NCI-H446 (cell line): ENCODE measurements at places on chromosomes 12 and 14.

- DNase-seq: no peak
Observed at GRCh38 chr12:55929306-55929791, 1.6 kb upstream of the DGKA start.

- DNase-seq: no peak
Observed at GRCh38 chr12:103928682-103929045, 1.5 kb upstream of the HSP90B1 start.

- DNase-seq: no peak
Observed at GRCh38 chr12:65432114-65432513, 153.6 kb downstream of the MSRB3 start.

DNA sequence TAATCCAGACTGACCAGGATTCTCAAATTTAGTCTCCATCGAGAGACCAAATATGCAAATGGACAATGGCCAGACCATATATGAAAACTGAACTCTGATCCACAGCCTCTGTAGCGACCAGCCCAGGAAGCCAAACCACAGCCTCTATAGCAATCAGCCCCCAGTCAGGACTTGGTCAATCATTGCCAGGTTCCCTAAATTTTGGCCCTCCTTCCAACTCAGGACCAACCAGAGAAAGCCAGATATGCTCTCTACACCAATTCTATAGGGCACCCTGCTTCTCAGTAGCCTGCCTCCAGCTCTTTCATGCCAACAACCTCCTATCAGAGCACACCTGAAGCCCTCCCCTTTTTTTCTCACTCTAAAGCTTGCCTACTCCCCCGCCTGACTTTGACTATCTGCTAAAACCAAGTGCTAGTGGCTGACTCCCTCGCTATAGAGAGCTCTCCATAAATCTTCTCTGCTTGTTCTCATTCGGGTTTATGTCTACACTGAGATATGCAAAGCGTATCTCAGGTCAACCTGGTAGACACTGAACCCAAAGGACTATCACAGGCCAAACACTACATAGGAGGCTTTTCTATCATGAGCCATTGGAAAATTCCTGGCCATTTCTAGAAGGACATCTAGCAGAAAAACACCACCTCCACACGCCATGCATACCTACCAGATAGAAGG, 110.5 kb upstream of the FUT8 start:
- DNase-seq: no peak

DNA sequence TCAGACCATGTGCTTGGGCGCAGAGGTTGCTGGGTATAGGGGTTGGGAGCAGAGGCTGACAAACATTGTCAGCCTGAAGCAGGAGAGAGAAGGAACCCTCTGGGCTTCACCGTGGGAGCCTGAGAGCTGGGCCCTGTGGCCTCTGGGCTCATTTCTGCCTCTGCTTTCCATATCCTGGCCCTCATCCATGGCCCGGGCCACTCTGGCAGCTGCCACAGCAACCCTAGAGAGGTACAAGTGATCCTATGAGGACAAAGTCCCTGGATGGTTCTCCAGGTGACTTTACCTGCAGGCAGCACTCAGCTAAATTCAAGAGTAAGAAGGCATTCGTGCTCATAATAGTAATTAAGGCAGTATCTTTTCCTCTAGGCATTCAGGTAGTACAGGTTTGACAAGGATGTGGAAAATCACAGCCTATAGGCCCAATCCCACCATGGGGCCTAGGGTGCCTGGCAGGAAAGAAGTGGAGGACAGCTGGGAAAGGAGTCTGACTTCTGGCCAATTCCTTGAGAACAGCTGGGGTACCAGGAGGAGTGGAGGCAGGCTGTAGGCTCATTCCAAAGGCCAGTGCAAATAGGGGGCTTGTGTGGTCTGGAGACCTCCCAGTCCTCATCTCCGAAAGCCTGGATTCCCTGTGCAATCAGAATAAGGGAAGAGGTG, 3.6 kb upstream of the TTC7B start:
- peak; percentile 48 for DNase-seq

DNA sequence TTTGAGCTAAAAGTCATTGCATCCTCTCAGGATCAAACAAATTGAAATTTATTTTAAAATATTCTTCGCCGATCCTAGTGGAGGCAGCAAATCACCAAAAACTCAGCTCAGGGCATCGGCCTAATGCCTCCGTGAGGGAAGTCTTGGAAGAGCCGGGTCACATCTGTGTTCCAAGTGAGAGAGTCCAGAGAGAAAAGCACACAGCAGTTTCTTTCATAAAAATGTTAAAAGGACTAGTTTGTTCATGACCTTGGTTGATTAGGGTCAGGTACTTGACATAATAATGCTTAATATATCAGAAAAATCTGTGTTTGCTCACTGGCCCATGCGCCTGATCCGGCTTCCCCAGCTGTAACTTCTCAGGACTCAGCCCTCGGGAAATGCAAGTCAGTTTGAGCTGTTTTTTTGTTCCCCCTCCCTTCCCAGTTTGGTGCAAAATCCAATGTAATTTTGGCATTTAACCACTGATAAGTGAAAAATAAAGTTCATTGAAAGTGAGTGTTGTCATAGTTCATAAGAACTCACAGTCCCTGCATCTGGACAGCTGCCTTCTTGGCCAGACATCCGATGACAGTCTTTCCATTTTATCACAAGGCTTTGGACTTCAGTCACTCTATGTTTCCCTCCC, 161.7 kb downstream of the CAND1 start:
- no peak for DNase-seq

DNA sequence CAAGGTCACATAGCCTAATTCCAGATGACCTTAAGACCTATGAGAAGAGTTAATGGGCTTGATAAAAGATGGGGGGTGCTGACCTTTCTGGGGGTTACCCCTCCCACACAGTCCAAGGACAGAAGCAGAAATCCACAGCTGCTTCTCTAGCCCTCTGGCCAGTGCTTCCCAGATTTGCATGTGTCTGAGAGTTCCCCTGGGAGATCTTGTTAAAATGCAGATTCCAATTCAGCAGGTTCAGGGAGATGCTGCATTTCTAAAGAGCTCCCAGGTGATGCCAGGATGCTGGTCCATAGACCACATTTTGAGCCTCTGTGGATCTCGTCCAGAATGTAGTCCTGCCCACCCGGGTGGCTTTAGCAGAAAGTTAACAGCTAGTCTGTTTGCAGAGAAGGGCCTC, 82.1 kb downstream of the WSCD2 start:
- no peak for DNase-seq

DNA sequence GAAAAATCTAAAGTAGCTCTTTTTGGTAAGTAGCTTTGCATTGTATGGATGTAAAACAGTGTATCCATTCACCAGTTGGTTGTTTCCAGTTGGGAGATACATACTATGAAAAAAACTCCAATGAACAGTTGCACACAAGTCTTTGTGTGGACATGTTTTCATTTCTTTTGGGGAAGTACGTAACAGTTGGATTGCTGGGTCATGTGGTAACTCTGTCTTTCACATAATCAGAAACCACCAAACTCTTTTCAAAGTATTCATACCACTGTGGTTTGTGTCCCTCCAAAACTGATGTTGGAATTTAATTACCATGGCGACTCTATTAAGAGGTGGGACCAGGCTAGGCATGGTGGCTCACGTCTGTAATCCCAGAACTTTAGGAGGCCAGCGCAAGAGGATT, 58.9 kb upstream of the RESF1 start:
- no peak for DNase-seq

GRCh38 chr12:54276368-54276767, 3.6 kb downstream of the CBX5 start:
- no peak for DNase-seq

DNA sequence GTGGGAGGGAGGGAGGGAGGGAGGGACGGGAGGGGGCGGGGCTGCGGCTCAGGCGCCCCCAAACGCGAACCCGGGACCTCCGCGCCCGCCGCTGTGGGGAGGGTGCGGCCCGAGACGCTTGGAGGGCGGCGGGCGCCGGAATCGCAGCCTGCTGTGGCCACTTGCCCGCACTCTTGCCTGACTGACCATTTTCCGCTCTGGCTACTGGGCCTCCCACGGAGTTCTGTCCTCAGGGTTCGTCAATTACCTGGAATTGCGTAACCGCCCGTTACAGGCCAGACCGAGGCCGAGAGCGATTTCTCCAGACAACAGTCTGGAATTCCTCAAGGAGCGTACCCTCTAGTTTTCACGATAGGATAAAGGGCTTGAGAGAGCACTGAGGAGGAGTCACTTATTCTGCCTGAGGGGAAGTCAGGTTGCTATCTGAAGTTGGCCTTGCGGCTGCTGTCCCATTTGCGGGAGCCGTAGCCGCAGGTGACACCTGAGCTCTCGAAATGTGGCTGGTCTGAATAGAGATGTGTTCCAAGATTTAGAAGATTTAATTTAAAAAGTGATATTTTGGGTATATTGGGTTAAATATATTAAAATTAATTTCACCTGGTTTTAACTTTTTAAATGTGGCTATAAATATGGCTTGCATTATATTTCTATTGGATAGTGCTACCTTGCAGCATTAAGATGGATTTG, 446 bp upstream of the ZNF641 start:
- DNase-seq: no peak

- DNase-seq: no peak
Observed at GRCh38 chr12:116186482-116187150, 90.9 kb downstream of the MED13L start.

DNA sequence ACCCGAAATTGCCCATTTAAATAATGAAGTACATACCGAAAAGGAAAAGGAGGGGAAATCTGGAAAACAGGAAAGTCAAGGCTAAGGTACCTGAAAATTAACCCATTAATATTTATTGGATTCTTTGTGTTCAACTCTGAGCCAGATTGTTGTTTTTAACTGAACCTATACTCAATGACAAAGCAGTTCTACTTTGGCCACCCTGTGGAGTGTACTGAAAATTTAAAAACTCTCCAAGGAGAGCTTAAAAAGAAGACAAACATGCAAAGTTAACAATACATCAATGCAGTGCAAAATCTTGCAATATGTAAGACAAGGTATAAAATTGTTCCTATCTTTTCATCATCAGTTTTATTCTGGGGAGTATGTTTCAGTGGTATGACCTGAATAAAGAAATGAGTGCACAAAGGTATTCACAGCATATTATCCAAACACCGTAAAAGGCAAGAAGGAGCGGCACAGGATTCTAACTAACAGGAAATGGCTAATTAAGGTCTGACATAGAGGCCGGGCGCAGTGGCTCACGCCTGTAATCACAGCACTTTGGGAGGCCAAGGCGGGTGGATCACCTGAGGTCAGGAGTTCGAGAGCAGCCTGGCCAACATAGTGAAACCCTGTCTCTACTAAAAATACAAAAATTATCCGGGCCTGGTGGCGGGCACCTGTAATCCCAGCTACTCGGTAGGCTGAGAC, 1.7 kb downstream of the USP44 start:
- DNase-seq: no peak

DNA sequence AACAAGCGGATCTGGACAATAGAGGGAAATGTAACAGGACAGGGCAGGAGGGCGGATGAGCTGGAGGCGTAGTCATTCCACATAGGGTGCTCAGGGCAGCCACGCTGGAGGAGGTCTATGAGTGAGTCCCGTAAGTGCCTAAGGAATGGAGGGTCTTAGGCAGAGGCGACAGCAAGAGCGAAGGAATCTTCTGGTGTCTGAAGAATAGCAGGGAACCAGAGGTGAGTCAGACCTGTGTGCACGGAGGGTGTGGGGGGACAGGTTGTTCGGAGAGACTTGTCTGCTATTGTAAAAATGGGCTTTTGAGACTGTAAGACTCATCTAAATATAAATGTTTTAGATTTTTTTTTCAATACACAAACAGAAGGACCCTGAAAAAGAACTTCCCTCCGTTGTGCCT, 70.6 kb downstream of the SETD3 start:
- no peak for DNase-seq

DNA sequence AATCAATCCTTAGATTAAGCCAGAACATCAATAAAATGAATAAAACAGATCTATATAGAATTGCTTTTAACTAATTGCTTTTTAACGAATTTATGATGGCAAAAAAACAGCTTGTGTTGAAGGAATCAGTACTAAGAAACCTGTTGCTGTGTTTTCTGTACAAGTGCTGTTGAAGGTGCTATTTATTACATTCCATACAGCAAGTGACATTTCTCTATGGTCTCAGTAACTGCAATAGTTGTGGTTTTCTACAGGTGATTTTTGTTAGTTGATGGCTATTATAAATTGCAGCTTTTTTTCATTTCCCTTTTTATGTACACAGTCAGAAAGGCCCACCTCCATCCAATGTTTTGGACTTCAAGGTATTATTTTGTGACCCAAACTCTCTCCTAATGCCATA, 56.6 kb downstream of the SLC2A13 start:
- DNase-seq: no peak

DNA sequence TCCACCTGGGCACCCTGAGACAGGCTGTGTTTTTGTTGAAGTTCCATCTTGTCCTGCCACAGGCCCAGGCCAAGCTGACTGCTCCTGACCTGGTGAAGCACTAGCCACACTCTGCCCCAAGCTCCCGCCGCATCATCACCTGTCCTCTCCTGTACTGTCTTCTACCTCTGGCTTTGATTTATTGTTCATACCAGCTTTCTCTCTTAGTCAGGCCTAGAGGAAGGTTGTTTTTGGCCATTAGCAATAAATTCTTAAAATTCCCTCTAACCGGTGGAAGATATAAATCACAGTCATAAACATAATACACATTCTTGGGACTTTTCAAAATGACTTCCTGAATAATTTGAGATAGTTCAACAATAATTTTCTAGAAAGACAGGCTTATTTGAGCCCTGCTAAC, 169.4 kb downstream of the DAD1 start:
- no peak for DNase-seq

GRCh38 chr12:11666131-11667050, 16.9 kb downstream of the ETV6 start:
- DNase-seq: no peak

GRCh38 chr12:102120886-102121285, 903 bp downstream of the PARPBP start:
- peak; percentile 9 for DNase-seq

DNA sequence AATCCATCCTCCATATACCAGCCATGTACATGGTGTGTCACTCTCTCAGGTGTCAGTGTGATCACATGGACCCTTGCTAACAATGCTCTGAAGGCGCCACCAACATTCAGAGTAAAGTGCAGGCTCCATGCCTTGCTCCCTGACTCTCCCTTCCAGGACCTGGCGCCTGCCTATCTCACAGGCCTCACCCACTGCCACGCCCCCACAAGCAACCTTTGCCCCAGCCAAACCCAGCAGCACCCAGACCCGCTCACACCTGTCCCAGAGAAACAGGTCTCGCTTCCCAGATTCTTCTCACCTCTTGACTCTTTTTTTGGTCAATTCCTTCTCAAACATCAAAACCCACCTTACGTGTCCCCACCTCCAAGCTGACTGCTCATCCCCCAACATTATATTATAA, 52.3 kb downstream of the KCNK10 start:
- no peak for DNase-seq

DNA sequence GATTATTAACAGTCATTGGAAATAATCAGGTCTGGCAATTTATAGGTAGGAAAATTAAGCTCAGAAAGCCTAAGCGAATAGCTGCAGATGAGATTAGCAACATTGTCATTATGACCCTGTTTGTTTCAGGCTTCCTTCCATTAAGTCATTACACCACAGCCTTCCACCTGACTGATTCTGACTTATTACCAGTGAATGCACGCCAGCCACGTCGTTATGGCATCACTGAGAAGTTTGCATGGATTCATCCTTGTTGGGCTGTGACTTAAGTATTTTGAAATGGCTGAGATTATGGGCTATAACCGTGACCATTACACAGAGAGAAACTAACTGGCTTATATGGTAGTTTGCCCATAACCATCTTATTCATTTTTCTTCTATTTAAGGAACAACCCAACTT, 18.6 kb downstream of the RASSF8 start:
- DNase-seq: no peak
